MCF 10A (cell line): ENCODE measurements at places on chromosomes 3 and 15. TPM values are rescaled to one million over a fixed set of nuclear protein-coding genes. Genes with fewer than 3 reads are reported as not detected.

Gene ASB14
- not detected in 2 replicates for total RNA-seq

Gene NLGN1
- total RNA-seq = not detected in 2 replicates

DNA sequence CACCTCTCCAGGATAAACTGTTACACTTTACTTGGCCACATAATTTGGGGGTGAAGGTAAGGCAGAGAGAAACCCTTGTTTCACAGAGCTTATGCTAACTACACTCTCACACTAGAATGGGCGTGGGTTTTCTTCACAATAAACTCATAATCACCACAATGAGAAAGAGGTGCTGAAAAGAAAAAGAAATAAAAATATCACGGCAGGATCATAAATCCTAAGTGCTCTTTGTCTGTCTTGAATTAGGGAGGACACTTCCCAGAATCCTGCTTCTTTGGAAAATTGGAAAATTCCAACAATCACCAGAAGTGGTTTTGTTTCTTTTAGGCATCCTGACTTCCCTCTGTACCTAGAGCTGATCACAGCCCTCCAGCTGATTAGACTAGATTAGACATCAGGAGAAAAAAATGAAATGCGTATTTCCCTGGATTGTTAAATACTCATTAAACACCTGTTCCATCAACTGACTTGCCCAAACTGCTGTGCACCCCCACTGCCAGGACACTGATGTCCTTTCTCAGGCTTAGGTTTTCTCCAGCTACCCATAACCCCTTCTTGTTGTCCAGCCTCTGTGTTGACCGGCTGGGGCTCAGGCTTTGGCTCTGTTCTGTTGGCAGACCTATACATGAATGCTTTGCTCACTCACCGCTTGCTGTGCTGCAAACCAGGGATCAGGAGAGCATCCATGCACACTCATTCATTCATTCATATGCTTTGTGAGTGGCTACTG is 41.6 kb upstream of the ACKR4 start:
- no peaks in the 10 kb centered on the region for H3K4me1 ChIP-seq
- H3K4me3 ChIP-seq = no peak overlapping the region
- peaks cover 8% of the 10 kb centered on the region for H3K36me3 ChIP-seq
- no peaks in the 10 kb centered on the region for H3K27me3 ChIP-seq
- H3K27ac ChIP-seq = no peak overlapping the region

DNA sequence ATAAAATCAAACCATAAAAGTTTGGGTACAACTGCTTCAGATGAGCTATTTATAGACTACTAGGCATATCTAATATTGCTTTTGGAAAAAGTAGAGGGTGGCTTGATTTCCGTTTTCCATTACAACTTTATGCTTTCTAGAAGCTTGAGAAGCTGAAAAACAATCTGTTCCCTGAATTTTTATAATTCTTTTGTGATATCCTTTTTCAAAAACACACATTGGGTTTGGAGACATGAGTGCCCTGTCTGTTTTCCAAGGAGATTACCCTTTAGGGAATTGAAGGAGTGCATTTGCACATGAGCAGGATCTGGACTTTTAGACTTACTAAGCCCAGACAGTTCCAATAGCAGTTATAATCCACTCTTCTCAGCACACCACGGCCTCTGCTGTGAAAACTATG is 49.5 kb upstream of the FILIP1L start:
- no peak overlapping the region for H3K4me3 ChIP-seq
- H3K27me3 ChIP-seq = no peaks in the 10 kb centered on the region
- peaks cover 17% of the 10 kb centered on the region for H3K36me3 ChIP-seq
- DNase-seq = no peak
- peaks cover 5% of the 10 kb centered on the region for H3K4me1 ChIP-seq
- peak overlapping the region; percentile 64 for H3K27ac ChIP-seq

GRCh38 chr3:59367150-59367549 is 317.3 kb upstream of the CFAP20DC start:
- no peak overlapping the region for H3K4me3 ChIP-seq
- no peak overlapping the region for H3K27ac ChIP-seq
- H3K4me1 ChIP-seq = peaks cover 21% of the 10 kb centered on the region
- no peaks in the 10 kb centered on the region for H3K27me3 ChIP-seq
